ENCODE measurements at places on chromosomes 1 and 21. TPM values are rescaled to one million over a fixed set of nuclear protein-coding genes. Genes with fewer than 3 reads are reported as not detected.

C1orf185 gene
- total RNA-seq, result not detected

PTGS2 gene
- not detected for total RNA-seq

KCND3 gene
- total RNA-seq, result 0.17 TPM

DPT gene
- total RNA-seq, result not detected

C8B gene
- total RNA-seq, result not detected

ESPN gene
- 4.0 TPM for total RNA-seq

KLF17 gene
- not detected for total RNA-seq

HRNR gene
- not detected for total RNA-seq

GJA9 gene
- not detected for total RNA-seq

GSTM5 gene
- not detected for total RNA-seq

EDARADD gene
- total RNA-seq, result not detected

SLC44A3 gene
- not detected for total RNA-seq

TCHHL1 gene
- not detected for total RNA-seq

DMRTA2 gene
- total RNA-seq, result 1.8 TPM

PTPRU gene
- 3.0 TPM for total RNA-seq

ILDR2 gene
- 0.48 TPM for total RNA-seq

CLDN17 gene
- not detected for total RNA-seq

OR11L1 gene
- not detected for total RNA-seq

MATN1 gene
- total RNA-seq, result not detected

KCNE1 gene
- total RNA-seq, result not detected

CSMD2 gene
- total RNA-seq, result 1.5 TPM

GRIK1 gene
- total RNA-seq, result not detected

A3GALT2 gene
- not detected for total RNA-seq

ALX3 gene
- total RNA-seq, result not detected

RGS13 gene
- total RNA-seq, result not detected
